ENCODE measurements at places on chromosomes 16 and 17. TPM values are rescaled to one million over a fixed set of nuclear protein-coding genes. Genes with fewer than 3 reads are reported as not detected.

DNA sequence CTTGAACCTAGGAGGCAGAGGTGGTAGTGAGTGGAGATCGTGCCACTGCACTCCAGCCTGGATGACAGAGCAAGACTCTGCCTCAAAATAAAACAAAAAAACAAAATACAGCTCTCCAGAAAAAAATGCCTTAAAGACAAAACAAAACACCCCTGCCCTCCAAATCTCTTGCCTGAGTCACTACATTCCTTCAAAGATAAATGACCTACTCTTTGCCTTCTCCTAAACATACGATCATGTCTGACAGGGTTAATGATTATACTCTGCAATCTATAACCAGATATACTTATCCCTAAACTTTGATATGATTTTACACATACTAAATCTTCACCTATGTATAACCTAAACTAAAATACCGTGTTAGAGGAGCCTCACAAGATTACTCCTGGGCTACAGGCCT, 1.4 kb upstream of the SETD6 start:
- DNase-seq, result no peak

The SLX1B gene
- total RNA-seq, result 58.9 TPM

The BORCS6 gene
- 23.9 TPM for total RNA-seq

- no peak for DNase-seq
Observed at GRCh38 chr16:75627851-75628250, 4.8 kb upstream of the ADAT1 start.
